ENCODE measurements at places on chromosomes 11 and 22.

DNA sequence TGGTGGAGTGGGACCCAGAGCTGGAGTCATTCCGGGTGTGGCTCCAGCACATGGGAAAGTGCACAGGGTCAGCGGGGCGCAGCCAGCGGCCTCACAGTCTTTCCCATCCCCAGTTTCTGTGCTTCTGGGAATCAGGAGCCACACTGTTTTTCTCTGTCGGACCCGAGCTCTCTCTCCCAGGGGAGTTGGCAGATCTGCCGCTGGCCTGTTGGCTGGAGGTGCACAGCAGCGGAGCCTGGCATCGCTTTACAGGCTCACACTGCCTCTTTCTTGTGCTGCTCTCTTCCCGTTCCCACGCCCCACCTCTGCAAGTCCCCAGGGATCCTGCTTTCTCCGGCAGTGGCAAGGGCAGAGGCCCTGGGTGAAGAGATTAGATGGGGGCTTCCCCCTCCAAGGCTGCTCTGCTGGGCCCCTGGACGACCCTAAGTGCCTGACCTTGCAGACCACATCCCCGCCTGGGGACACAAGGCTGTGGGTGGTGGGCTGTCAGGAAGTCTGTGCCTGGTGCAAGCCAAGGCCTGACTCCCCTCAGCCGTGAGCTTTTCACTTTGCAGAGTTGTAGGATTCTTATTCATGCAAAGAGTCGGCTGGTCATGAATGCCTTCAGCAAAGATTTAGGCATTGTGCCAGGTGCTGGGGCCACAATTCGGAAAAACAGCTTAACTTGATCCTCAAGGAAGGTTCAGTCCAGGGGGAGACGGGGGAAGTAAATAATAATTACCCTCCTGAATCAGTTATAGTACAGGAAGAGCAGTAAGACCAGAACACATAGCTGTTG, 116.3 kb downstream of the TIMP3 start:
- no peak for DNase-seq

DNA sequence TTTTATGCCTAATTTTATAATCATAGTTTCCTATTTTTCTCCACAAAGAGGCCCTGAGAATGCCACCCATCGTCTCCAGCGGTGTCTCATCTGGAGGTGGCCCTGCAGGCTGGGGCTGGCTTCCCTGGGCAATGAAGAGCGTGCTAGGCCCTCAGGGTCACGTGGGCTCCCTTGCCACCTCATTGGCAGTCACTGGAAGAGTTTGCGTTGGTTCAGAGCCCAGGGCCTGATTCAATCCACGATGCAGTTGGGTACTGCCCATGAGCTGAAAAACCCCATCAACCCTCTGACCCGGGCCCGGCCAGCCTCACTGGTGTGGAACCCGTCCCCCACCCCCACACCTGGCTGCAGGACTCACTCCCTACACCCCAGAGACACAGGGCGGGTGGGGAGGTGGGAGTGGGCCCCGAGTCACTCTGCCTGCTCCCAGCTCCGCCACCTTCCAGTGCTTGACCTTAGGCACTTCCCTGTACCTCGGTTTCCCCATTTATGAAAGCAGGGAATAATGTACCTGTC, 43.4 kb upstream of the A4GALT start:
- no peak for DNase-seq

- DNase-seq, result no peak
Measured at GRCh38 chr11:207863-208180, 314 bp downstream of the RIC8A start.

GRCh38 chr11:123532131-123532530, 102.1 kb downstream of the GRAMD1B start:
- DNase-seq, result no peak

GRCh38 chr11:34654483-34655334, 33.8 kb downstream of the EHF start:
- DNase-seq, result no peak

GRCh38 chr11:15171956-15172355, 57.2 kb downstream of the INSC start:
- DNase-seq, result no peak

All from activated naive CD8-positive, alpha-beta T cell treated with anti-CD3 and anti-CD28 coated beads for 36 hours (primary cell).